Non-pigmented ciliary epithelial cell (primary cell): ENCODE measurements at places on chromosomes 11 and 22.

- DNase-seq, result no peak
Measured at GRCh38 chr11:40816976-40817375, 642.5 kb downstream of the LRRC4C start.

DNA sequence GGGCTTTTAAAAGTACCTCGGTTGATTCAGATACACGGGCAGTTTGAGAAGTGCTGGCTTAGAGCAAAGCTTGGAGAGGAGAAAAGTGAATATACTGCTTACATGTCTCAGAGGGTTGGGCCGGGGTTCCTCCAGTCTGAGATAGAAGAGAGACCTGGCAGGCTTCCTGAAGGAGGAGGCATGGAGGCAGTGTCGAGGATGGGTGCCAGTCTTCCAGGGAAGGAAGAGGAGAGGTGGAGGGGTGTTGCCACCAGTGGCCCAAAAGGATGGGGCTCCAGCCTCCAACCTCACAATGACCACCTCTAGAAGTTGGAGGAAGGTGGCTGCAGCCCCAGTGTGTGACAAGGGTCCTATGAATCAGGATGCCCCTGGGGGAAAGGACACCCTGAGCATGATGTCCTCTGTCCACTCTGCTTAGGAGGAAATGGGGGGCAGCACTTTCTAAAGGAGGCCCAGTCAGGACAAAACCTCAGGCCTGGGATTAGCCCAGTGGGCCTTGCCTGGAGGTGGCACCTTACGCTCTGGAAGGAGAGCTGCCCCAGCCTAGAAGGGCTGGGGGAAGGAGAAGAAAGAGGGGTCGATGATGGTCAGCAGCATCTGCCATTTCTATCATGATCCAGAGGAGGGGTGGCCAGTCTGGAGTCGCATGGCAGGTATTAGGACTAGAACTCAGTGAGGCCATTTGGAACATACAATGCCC, 65.2 kb downstream of the CD82 start:
- no peak for DNase-seq

DNA sequence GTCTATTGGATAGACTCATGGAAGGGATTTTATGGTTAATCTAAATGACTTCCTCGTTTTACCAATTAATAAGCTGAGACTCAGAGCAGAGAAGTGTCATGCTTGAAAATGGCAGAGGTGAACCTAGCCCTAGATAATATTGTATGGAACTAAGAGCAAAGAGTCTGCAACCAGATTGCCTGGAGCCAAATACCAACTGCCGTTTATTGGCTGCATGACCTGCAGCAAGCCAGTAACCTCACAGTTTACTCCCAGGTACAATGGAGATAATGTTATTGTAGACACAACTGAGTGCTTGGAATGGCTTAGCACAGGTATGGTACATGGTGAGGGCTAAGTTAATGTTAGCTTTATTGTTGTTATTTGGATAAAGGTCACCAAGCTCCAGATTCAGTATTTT, 84.6 kb upstream of the FAT3 start:
- no peak for DNase-seq

DNA sequence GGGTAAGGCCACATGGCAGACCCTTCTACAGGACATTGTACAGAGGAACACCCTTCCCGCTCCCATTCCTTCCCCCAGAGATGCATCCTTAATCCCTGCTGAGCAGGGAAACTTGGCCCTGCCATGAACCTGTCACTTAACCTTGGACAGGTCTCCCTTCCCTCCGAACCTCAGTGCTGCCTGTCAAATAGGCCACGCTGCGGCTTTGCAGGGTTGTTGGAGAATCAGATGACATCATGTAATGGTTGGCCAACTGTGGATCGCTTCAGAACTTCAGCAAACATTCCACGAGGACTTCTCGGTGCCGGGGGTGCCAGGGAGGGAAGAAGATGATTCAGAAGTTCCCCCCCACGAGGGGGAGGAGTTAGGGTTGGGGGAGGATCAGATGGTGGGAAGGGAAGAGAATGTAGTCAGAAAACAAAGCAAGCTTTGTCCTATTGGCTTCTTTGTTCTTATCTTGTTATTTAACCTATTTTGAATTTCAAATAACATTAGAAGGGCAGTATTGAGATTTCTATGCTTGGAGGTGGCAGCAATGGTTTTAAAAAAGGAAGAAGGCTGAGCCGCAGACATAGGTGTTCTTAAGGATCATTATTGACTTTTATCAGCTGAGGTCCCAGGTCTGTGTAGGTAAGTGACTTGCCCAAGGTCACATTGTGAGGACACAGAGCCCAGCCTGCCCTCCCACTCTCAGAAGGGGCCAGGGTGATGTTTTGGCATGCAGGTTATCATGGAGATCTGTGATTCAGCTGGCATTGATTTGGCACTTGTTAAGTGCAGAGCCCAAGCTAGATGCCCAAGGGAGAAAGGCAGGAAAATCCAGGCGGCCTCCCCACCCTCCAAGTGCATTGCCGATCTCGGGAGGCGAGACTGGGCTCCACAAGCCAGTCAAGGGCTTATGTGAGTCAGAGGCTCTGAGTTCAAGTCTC, 3.1 kb downstream of the CDC42EP1 start:
- peak; percentile 84 for DNase-seq

- DNase-seq, result no peak
Measured at GRCh38 chr22:23743303-23743705, 7.6 kb downstream of the ZNF70 start.

DNA sequence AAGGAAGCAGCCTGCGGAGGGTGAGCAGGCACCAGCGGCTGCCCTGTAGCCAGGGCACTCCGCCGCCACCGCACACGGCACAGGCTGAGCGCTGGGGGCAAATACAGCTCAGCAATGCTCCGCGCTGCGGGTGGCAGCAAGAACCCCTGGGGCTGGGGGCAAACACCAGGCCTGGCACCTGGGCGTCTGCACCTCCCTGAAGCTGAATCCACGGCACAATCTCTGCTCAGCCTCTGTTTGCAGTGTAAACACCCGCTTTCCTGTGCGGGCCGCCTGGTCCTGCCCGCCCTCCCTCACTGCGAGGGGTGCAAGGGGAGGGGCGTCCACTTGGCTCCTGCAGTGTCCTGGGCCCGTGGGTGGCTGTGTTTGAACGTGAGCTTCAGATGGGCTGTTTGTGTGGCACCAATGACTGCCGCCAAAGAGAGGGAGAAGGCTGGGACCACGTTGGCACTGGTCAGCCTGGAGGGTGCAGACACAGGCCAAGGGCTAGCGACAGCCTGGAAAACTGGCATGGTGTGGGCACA, 14.8 kb upstream of the MPPED1 start:
- DNase-seq, result no peak

- no peak for DNase-seq
Measured at GRCh38 chr11:108975641-108976071, 310.8 kb downstream of the DDX10 start.

DNA sequence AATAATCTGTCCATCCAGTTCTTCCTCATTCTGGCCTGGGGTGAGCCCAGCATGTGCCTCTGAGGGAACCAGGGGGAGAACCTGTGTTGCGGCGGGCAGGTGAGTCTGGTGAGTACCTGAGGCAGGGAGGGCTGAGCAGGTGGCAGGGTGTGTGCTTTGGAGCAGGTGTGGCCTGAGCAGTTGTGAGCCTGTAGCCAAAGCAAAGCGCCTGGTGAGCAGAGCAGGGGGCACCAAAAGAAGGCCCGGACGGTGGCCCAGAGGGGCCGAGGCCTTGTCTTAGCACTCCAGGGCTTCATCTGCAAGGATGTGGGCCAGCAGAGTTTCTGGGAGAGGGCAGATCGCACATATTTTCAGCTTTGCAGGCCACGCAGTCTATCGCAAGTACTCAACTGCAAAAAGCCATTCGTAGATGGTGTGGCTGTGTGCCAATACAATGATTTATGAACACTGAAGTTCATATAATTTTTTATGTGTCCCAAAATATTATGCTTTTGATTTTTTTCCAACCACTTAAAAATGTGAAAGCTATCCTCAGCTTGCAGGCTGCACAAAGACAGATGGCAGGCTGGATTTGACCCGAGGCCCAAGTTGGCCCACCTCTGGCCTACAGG, 8.7 kb downstream of the GLB1L2 start:
- DNase-seq, result no peak

DNA sequence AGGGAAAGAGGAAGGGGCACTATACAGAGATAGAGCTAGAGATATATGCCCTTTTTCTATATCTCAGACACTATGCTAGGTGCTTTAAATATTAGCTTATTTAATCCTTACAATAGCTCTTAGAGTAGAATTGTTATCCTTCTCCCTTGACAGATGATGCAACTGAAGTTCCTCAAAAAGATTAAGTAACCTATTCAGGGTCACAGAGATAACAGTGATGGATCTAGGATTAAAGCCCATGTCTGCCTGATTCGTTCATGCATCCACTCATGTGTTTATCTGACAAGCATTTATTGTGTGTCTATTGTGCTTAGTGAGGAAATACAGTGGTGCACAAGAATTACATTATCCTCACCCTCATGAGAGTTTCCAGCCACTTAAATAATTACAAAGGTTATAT, 8.7 kb downstream of the CCDC83 start:
- DNase-seq, result no peak

- DNase-seq, result no peak
Measured at GRCh38 chr11:13421561-13421960, 41.5 kb downstream of the BTBD10 start.

DNA sequence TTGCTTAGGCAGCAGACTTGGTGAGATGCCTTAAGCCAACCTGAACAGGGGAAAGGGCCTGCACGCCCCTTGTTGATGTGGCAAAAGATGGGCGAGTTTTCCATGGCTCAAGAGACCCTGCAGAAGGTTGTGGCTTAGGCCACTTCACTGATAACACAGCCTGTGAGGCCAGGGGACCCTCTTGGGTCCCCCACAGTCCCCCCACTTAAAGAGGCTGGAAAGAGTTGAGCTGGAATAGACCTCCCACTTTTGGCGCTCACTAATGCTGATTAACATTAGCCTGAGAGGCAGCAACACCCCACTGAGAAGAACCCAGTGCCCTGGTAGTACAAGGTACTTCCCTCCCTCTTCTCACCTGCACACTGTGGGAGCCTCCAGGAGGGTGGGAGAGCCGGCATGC, 107.5 kb downstream of the TRIM29 start:
- no peak for DNase-seq

- DNase-seq, result no peak
Measured at GRCh38 chr11:35318977-35319925, 100.1 kb downstream of the SLC1A2 start.

DNA sequence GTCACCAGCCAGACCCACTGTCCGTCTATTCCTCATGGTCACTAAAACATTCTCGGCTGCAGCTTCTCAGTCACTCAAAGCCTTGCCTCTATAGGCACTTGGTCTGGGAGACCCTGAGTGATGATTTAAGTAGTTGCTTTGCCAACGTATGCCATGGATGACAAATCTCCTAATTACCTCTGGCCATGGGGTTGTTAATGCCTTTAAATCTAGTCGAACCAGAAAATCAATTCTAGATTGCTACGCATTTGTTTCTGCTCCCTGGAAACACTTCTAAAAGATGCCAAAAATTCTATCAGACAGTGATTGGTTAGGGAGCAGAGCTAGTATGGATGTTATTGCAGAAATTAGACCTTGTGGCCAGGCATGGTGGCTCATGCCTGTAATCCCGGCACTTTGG, 57.0 kb upstream of the RTL6 start:
- no peak for DNase-seq
